ENCODE measurements at places on chromosomes 16 and 17. TPM values are rescaled to one million over a fixed set of nuclear protein-coding genes. Genes with fewer than 3 reads are reported as not detected.

SLC52A1 gene
- 0.13 TPM for total RNA-seq

DNA sequence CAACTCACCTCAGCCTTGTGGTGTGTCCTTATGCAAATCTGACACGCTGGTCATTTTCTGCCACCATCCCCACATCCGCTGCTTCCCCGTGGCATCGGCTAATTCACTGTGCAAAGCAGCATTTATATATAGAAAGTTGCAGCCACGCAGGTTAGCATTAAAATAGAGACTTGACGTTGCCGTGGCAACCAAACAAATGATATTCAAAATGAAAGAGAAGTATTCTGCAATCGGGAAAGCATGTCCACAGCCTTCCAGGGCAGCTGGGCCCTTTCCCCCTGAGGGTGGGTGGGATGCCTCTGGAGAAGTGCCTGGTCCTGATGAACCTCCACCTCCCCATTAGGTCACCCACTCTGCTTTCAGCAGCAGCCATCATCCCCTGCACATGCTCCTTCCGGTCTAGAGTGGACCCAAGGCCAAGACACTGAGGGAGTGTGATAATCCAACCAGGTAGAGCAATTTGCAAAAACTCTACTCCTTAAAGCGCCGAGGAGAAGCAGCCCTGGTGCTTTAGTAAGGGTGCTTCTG is 138.7 kb downstream of the GAS7 start:
- DNase-seq, result peak; percentile 39

GRCh38 chr16:31253642-31254045 is 6.1 kb upstream of the ITGAM start:
- DNase-seq, result peak; percentile 38

DNA sequence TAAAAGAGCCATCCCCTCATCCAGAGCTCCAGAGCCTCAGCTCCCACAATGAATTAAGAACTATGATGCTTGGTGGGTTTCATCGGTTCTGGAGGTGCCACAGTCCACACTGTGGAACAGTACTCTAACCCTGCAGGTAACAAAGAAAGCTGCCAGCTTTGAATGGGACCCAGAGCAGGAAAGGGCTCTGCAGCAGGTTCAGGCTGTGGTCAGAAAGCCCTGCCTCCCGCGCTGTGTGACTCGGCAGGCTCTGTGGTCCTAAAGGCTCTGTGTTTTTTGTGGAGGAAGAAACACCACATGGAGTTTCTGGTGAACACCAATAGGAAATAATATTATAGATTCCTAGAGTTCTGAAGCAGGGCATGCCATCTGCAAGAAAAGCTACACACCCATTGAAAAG is 32.5 kb downstream of the MRPS23 start:
- no peak for DNase-seq

DNA sequence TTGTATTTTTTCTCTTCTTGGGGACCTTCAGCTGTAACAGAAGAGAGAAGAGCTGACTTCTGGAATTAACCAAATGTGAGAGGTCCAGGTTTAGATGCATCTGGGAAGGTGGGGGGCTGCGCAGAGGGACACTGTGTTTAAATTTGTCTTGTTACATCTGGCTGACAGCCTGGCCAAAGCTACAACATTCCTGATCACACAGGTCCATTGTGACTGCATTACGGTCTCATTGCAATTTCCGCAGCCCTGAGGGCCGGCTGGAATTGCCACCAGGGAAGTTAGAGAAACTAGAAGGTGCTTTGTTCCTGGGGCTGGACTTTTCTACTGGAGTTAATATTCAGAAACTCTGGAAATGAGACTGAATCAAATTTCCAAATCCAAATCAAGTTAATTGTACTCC is 37.9 kb upstream of the LRRC75A start:
- no peak for DNase-seq

DNA sequence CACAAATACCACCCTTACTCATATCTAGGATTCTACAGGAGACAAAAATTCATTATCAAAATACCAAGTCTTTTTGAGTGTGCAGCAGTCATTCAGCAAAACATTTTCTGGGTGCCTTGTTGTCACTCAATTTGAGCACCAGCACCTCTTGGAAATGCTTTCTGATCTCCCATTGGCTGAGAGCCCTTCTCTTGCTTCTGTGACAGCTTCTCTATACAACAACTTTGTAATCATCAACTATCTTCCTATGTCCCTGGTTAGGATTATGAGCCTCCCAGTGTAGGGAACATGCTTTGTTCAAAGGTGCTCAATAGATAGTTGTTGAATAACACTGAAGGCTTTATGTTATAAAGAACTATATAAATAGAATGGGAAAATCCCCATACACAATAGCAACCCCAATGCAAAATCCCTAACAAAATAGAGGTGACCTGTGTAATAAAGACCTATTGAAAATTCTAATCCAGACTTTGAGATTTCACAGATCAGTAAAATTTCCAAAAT is 10.3 kb upstream of the RAB11FIP4 start:
- no peak for DNase-seq

GRCh38 chr17:47797797-47798196 is 23.8 kb downstream of the OSBPL7 start:
- no peak for DNase-seq

ATF7IP2 gene
- 68.7 TPM for total RNA-seq

IL34 gene
- total RNA-seq, result 2.2 TPM

- DNase-seq, result no peak
Measured at GRCh38 chr17:42329025-42329976, 41.0 kb downstream of the STAT5A start.

- DNase-seq, result no peak
Measured at GRCh38 chr16:47599512-47599911, 138.4 kb downstream of the PHKB start.

EPX gene
- not detected for total RNA-seq

DNA sequence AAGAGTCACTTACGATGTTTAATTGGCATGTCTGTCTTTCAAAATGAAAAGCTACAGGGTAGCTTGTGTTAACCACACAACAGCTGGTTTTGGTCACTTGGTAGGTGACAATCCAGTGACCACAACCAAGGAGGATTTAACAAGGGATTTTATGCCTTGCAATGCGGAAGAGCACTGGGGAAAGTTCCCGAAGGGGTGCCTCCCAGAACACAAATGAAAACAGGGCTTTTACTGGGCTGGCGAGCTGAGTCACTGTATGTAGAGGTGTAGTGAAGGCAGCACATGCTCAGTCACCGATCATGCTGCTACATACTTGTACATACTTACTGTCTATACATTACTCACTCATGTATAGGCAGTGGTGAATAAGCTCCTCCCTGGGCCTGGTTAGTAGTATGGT is 483.5 kb downstream of the CDH13 start:
- DNase-seq, result no peak

DNA sequence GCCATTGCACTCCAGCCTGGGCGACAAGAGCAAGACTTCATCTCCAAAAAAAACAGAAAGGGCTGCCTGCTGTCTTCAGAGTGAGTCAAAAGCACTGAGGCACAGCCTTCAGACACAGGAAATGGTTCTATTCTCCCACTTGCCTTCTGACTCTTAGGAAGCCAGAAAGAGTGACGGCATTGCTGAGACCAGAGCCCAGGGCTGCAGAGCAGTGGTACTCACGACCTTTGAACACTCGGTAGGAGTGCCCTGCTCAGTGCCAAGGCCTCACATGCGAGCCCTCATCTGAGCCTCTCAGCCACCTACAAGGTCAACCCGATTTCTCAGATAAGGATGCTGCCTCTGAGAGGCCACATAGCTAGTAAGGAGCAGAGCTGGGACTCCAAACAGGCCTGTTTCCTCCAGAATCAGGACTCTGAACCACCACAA is 3.5 kb upstream of the ITGAE start:
- peak; percentile 41 for DNase-seq

DNA sequence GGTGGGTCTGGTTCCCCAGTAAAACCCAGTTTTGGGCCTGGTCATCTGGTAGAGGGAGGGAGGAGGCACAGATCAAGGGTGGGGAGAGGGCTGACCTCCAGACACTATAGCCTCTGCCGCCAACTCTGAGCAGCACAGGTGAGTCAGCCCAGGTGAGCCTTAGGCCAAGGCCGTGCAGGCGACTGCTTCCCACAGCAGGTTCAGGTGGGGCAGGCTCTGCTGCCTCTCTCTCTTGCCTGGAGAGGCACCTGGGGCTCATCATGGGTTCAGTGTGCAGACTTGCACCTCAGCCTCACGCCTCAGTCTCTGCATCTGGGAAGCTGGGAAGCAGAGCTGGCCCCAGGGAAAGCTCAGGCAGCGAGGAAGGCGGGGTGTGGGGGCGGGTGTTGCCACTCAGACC is 37.8 kb upstream of the IL34 start:
- DNase-seq, result peak; percentile 39

- no peak for DNase-seq
Measured at GRCh38 chr16:892006-892405, 78.8 kb downstream of the LMF1 start.

GRCh38 chr17:43169561-43170139 is 1.4 kb upstream of the NBR1 start:
- DNase-seq, result peak; percentile 65

METTL16 gene
- total RNA-seq, result 19.3 TPM

GRCh38 chr16:18827890-18828289 is 26.5 kb upstream of the ARL6IP1 start:
- no peak for DNase-seq

SCNN1G gene
- 0.23 TPM for total RNA-seq

RNF135 gene
- 7.6 TPM for total RNA-seq

DNA sequence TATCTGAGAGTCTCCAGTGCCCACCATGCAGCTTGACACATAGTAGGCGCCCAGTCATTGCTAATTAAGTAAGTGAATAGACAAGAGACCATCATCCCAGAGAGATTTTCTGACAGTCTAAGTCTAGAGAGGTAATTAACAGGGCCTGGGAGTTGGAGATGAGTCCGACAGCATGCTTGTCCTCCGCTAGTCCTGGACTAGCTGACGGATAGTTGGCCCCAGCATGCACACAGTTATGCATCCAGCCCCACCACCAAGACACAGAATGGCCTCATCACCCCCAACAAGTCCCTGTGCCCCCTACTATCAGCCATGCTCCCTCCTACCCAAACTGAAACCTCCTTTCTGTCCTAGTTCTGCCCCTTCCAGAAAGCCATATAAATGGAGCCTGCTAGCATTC is 10.0 kb downstream of the GRB7 start:
- no peak for DNase-seq

PERCC1 gene
- 2.0 TPM for total RNA-seq

- peak; percentile 90 for DNase-seq
Measured at GRCh38 chr16:57479976-57480753, 6.1 kb downstream of the DOK4 start.

DNA sequence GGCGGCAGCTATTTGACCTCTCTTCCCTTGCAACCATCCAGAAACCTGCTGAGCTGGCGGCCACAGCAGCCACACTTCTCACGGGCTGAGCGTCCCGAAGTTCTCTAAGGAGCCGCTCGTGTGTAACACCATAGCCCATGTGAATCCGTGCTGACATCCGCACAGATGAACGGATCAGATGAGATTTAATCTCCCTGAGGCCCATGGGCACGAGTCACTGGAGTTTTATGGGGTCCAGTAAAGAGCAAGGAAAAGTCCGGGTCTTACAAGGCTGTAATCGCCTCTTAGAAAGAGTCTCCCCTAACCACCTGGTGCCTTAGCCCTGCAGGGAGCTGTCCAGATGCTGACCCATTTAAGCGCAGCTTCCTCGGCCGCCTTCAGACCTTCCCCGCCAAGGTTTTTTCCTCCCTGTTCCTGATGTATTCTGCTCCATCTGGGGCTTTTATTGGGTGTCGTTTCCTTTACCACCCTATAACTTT is 5.5 kb upstream of the CACNG5 start:
- DNase-seq, result peak; percentile 91

- DNase-seq, result no peak
Measured at GRCh38 chr17:9370467-9370866, 205.2 kb downstream of the STX8 start.

All from hepatocyte (in vitro differentiated cells).